IPS-NIHi11 (cell line): ENCODE measurements at places on chromosomes 7 and 10.

DNA sequence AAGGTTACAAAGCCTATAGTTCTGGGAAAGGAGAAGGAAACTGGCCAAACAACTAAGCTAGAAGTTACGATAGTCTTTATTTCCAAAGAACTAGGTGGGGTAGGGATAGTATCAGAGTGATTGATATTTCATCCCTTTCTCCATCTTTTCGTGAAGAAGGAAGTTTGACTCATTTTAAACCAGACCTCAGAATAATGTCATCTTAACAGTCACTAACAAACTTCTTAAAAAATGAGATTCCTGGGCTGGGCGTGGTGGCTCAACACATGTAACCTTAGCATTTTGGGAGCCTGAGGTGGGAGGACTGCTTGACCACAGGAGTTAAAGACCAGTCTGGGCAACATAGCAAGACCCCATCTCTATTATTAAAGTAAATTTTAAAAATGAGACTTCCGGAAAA lies 69.4 kb downstream of the ARL4A start:
- no peak for DNase-seq

- DNase-seq: no peak
These were observed 140.8 kb downstream of the DGKB start for GRCh38 chr7:14761510-14762296.

- DNase-seq: no peak
These were observed 128.9 kb downstream of the CELF2 start for GRCh38 chr10:11146402-11147171.

DNA sequence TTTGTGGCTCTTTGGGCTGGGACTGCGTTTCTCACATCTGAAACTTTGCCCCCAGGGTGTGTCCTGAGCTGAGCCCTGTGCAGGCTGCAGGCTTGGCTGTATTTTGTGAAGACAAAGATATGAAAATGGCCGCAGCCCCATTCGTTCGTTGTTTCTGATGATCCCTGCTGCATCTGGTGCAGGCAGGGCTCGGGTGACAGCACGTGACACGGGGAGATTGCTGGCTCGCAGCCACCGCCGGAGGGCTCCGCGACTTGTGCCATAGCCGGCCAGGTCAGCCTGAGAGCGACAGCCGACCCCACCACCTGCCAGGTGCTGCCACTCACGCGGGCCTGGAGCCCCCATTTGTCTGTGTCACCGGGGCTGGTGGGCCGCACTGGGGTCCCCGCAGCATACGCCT lies 81.3 kb downstream of the ZRANB1 start:
- DNase-seq: no peak

DNA sequence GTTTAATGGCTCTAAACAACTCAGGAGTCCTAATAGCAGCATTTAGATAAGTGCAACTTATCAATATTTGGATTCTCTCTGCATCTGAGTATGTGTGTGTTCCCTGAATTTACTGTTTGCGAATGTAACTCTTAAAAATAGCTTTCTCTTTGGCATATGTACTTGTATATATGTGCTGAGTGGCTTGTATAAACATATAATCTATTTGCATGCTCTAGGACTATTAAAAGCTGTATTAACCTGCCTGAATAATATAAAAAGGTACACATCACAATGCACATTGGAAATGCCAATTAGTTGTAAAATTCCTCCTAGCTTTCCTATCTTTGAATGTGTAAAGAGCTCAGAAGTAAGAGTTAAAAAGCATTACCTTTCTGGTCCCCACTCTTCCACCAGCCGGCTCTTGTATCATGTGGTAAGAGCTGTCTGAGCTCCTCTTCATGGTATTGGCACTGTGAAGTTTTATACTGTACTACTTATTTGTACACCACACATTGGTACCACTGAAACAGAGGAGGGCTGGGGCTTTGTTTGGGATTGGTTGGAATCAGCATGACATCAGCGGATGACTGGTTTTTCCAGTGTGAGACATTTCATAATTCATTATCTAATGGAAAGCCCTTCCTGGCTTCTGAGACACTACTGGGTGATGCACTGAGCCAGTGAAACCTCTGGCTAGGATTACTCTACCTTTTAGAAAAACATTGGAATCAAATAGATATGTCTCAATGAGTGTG lies at the start of gene INHBA:
INHBA (minus strand) TSS at position 456 of the 737 bp plus-strand sequence. CDS start 2,716 bp downstream, outside the sequence.
- no peak for DNase-seq

DNA sequence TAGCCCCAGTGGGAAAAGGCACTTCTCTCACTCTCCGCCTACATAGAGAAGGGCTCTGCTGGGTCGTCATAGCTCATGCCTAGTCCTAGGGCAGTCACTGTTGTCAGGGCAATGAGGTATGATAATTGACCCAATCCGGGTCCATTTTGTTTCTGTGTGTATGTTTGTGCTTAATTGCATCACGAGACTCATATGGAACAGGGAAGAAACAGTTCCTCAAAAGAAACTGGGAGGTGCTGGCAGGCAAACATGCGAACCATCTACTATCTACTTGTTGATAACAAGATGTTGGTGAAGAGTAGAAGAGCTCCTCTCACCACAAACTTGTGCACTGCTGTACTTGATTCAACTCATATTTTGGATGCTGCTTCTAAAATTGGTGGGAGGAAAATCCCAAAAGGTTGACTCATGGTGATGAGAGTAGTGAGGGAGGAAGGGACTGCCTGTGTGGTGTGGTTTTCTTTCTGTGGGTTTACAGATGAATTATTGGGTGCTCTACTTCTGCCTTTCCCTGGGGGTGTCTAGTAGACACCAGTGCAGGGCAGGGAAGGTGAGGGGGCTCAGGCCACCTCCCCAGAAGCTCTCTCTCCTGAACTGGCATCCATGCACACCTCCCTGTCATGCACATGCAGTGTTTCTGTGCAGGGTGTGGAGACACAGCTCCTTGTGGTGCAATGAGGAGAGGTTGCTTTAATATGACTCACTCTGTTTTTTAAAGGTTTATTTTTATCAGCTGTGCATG lies 29.4 kb downstream of the LSMEM1 start:
- DNase-seq: no peak

DNA sequence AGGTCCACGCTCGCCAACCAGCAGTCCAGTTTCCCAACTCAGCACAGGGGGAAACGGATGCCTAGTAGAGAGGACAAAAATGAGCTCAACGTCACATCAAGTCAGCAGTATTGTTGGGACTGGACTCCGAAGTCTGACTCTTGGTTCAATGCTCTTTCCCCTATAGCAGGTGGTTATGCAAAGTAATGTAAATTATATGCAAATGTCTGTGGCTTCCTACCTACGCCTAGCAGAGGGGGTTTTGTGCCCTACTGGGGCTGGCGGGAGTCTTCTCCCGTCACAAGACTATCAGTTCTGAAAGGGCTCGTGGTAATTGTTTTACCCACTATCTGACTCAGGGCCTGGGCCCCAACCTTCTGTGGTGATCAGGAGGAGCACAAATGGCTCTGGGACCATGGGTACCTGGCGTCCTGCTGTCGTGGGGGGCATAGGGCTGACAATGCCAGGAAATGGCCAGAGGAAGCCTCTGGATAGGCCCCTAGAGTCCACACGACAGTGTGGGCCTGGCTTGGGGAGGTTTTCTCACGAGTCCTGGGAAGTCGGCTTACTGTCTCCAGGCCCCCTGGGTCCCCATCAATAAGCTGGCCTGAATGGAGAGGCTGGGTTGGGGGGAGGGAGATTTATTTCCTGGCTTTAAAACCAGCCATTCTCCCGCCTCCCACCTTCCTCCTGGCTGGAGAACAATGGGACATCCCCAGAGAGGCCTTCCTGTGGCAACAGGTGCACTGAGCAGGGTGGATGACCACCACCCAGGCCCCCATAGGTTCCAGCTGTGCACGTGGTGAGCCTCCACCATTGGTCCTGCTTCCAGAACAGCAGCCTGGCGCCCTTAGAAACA lies 41.8 kb downstream of the UNC5B start:
- DNase-seq: no peak

DNA sequence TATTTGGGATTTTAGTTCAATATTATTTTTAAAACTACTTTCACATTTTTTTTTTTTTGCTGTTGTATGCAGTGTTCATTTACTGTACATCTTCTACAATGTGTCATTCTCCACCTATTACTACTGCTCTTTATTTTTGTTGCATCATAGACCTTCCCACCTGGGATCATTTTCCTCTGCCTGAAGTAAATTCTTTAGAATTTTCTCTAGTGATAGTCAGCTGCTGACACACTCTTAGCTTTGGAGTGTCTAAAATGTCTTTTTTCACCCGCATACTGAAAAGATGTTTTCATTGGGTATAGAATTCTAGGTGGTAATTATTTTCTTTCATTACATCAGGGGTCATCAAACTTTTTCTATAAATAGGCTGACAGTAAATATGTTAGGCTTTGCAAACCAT lies 30.5 kb downstream of the CFAP43 start:
- DNase-seq: no peak
